ENCODE measurements at places on chromosomes 1 and 21. TPM values are rescaled to one million over a fixed set of nuclear protein-coding genes. Genes with fewer than 3 reads are reported as not detected.

- H3K27ac ChIP-seq: no peak overlapping the region
- no peaks in the 10 kb centered on the region for H3K36me3 ChIP-seq
- no peak for DNase-seq
Observed at GRCh38 chr1:4173731-4174130, 273.7 kb upstream of the C1orf174 start.

DNA sequence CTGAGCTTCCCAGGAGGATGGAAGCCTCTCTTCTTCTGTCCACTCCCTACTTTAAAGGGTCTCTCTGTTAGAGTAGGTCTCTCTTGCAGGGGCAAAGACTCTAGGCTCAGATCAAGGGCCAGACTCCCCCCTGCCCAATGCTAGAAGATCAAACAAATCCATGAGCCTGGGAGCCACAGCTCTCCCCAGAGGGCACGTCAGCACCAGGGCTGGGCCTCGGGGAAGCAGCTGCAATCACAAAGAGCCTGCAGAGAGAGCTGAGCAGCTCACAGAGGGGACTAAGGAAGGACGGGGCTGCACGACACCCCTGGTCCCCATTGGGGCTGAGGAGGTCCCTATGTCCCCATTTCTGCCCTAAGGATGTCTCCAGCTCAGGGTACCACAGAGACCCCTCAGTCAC lies 3.9 kb downstream of the CNTN2 start:
- no peak for DNase-seq
- no peak overlapping the region for H3K27ac ChIP-seq
- H3K36me3 ChIP-seq: no peaks in the 10 kb centered on the region
- H3K4me1 ChIP-seq: no peaks in the 10 kb centered on the region
- H3K4me3 ChIP-seq: no peak overlapping the region

GRCh38 chr1:221736714-221737113 lies 5.2 kb downstream of the DUSP10 start:
- no peaks in the 10 kb centered on the region for H3K27me3 ChIP-seq
- H3K27ac ChIP-seq: no peak overlapping the region
- H3K4me1 ChIP-seq: peaks cover 4% of the 10 kb centered on the region
- no peak overlapping the region for H3K4me3 ChIP-seq
- no peak for DNase-seq

GRCh38 chr1:2529784-2530512 lies at the start of gene HES5:
TSS of gene HES5 (minus strand) at chr1:2530263. CDS start at chr1:2530164, 99 bp downstream.
- H3K4me1 ChIP-seq: peaks cover 66% of the 10 kb centered on the region
- peak within 1 kb of the TSS; percentile 35 for H3K4me3 ChIP-seq
- DNase-seq: peak; percentile 69
- H3K27me3 ChIP-seq: peaks cover 80% of the 10 kb centered on the region
- H3K36me3 ChIP-seq: no peaks in the 10 kb centered on the region
- H3K27ac ChIP-seq: no peak within 1 kb of the TSS

DNA sequence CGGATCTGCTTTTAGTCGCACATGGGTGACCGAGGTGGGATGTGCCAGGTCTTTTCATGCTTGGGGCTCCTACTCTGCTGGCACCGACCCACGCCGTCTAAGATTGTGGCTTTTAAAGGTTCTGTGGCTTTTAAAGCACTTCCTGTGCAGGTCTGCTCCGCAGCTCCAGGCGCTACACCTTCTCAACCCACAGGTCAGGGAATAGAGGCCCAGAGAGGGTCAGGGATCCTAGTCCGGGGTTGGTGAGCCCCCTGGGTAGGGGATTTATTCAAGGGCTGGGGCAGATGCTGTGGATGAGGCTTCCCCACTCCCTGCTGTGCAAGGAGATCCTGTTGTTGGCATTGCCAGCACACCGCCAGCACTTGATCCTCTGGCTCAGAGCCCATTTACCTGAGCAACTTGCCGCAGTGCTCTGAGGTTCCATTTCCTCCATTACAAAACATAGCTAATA lies 212.8 kb upstream of the RAB4A start:
- H3K36me3 ChIP-seq: no peaks in the 10 kb centered on the region
- no peaks in the 10 kb centered on the region for H3K27me3 ChIP-seq
- peak; percentile 74 for DNase-seq
- H3K27ac ChIP-seq: peak overlapping the region; percentile 65
- H3K4me1 ChIP-seq: peaks cover 25% of the 10 kb centered on the region

GRCh38 chr21:43771698-43772424 lies 4.2 kb downstream of the CSTB start:
- DNase-seq: no peak
- peaks cover 23% of the 10 kb centered on the region for H3K4me1 ChIP-seq
- H3K4me3 ChIP-seq: no peak overlapping the region

DNA sequence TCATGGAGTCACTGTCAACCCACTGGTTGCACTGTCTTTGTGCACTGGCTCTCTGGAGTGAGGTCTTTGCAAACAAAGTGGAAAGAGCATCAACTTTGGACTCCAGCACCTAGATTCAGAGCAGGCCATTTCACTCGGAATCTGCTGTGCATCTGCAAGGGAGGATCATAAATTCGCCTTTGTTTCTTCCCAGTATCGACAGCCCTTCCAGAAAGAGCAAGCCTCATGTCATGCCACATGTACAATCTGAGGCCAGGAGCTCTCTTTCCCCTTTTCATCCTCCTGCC lies 853 bp upstream of the PCSK9 start:
- no peak for DNase-seq
- H3K4me1 ChIP-seq: peaks cover 13% of the 10 kb centered on the region
- peaks cover 76% of the 10 kb centered on the region for H3K27me3 ChIP-seq
- no peak overlapping the region for H3K27ac ChIP-seq

DNA sequence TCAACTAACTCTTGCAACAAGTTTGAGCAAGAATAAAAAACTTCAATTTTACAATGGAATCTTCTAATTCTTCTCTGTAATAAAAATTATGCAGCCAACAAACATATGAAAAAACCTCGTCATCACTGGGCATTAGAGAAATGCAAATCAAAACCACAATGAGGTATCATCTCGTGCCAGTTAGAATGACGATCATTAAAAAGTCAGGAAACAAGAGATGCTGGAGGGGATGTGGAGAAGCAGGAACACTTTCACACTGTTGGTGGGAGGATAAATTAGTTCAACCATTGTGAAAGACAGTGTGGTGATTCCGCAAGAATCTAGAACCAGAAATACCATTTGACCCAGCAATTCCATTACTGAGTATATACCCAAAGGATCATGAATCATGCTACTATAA lies 327.5 kb upstream of the LYPLAL1 start:
- H3K27me3 ChIP-seq: no peaks in the 10 kb centered on the region
- H3K4me1 ChIP-seq: no peaks in the 10 kb centered on the region
- H3K36me3 ChIP-seq: no peaks in the 10 kb centered on the region

GRCh38 chr21:45737485-45738166 lies 94.1 kb downstream of the PCBP3 start:
- H3K4me1 ChIP-seq: no peaks in the 10 kb centered on the region
- no peaks in the 10 kb centered on the region for H3K36me3 ChIP-seq
- H3K27me3 ChIP-seq: no peaks in the 10 kb centered on the region
- H3K4me3 ChIP-seq: no peak overlapping the region
- no peak overlapping the region for H3K27ac ChIP-seq
- no peak for DNase-seq

DNA sequence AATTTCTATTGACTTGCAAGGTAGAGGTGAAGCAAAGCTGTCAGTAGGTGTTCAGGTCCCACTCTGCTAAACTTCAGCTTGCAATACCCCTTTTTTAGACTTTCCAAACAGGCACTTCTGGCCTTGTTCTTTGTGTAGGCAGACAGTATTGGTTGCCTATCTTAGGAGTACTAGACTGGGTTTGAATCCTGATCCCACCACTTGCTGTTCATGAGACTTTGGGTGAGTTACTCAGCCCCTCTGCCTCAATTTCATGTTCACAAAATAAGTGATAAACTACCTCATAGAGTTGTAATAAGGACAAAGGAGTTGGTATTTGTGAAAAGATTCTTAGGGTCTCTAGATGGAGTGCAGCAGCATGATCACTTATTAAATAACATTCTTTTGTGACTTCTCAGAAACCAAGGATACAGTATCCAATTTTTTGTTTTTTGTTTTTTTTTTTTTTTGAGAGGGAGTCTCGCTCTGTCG lies 5.2 kb downstream of the RCC1 start:
- H3K4me1 ChIP-seq: peaks cover 35% of the 10 kb centered on the region
- H3K27ac ChIP-seq: no peak overlapping the region
- H3K36me3 ChIP-seq: peaks cover 84% of the 10 kb centered on the region
- no peak for DNase-seq
- peak overlapping the region; percentile 77 for H3K4me3 ChIP-seq
- no peaks in the 10 kb centered on the region for H3K27me3 ChIP-seq

GRCh38 chr1:109523706-109524105 lies 14.2 kb upstream of the AMIGO1 start:
- no peak for DNase-seq
- no peaks in the 10 kb centered on the region for H3K4me1 ChIP-seq
- H3K27ac ChIP-seq: no peak overlapping the region
- H3K36me3 ChIP-seq: no peaks in the 10 kb centered on the region
- H3K4me3 ChIP-seq: no peak overlapping the region
- H3K27me3 ChIP-seq: no peaks in the 10 kb centered on the region

DNA sequence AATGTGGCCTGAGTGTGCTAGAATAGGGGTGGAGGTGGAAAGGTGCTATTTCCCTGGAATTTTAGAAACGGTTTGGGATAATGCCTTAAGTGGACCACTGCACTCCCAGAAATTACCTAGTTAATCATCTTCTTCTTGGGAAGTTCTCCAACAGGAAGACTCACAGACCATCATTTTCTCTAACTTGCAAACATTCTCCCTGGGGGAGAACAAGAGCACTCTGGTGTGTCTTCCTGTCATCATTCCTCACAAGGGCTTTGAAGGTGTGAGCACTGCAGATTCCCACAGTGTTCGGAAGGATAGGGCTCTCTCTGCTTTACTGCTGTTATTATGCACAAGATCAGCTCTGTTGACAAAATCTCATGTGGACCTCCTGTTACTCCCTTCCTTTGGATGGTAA lies 54.9 kb upstream of the TSPAN2 start:
- H3K4me1 ChIP-seq: peaks cover 6% of the 10 kb centered on the region
- H3K4me3 ChIP-seq: no peak overlapping the region
- H3K27ac ChIP-seq: no peak overlapping the region
- H3K36me3 ChIP-seq: no peaks in the 10 kb centered on the region
- no peak for DNase-seq

DNA sequence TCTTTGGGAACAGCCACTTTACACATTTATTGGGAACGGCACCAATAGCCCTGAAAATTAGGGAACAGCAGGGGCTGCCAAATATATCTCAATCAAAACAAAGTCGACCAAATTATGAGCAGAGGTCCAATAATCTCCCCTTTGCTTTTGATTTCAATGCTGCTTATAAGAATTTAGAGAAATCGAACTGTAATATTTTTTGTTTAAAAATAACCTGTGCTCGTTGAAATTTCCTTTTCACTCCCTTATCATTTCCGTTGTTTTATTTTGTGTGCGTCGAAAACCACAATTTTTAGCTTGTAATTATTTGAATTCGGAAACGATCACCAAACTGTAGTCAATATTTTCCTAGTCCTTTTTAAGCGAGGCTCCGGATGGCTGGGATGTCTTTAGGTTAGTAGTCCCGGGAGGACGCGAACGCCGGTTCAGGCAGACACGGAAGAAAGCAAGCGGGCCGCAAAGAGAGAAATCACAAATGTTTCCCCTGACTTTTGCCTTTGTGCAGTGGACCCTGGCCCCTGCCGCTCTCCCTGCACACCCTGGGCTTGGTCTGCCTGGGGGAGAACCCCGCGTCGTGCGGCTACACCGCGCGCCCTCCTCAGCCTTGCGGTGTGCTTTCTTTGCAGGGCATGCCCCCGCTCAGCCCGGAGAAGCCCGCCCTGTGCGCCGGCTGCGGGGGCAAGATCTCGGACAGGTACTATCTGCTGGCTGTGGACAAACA lies 2.3 kb downstream of the LHX9 start:
- peaks cover 59% of the 10 kb centered on the region for H3K4me1 ChIP-seq
- no peaks in the 10 kb centered on the region for H3K36me3 ChIP-seq
- DNase-seq: no peak
- H3K27me3 ChIP-seq: peaks cover 28% of the 10 kb centered on the region
- H3K27ac ChIP-seq: no peak overlapping the region

DNA sequence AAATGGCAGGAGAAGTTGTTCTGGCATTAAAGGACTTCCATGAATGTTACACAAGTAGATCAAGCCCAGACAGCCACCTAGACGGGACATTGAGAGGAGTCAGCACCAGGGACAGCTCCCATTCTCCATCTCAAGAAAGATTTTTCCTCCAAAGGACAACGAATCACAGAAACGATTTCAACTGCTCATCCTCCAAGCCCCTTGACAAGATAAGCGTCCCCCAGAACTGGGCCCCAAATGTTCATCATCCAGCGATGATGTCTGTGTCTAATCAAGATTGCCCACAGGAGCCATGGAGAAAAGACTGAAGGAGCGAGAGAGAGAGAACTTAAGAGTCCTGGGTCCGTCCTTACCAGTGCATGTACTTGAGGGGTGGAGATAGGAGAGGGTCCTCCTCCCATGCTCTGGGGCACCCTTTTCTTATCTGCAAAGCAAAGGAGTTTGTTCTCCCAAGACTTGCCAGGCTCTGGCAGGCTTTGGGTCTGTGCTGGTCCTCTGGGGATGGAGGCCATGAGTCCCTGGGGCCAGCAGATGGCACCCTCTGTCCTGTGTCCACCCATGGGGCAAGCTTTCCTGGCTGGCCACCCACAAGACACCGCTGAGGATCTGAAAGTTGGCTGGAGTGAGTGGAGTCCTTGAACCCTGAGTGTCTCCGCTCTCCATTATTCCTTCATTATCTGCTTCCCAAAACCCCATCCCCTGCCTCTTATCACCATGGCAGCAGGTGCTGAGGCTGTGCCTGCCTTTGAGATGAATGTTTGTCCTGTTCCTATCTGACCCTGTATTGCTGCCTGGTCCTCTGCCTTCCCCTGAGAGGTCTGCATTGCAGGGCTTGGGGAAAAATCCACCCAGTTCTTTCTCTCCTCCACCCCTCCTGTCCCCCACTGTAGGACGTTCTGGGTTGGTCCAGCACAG lies 164.6 kb downstream of the ACTL8 start:
- H3K4me3 ChIP-seq: no peak overlapping the region
- no peaks in the 10 kb centered on the region for H3K4me1 ChIP-seq
- H3K27ac ChIP-seq: no peak overlapping the region
- H3K36me3 ChIP-seq: no peaks in the 10 kb centered on the region
- peaks cover 12% of the 10 kb centered on the region for H3K27me3 ChIP-seq
- DNase-seq: peak; percentile 26

DNA sequence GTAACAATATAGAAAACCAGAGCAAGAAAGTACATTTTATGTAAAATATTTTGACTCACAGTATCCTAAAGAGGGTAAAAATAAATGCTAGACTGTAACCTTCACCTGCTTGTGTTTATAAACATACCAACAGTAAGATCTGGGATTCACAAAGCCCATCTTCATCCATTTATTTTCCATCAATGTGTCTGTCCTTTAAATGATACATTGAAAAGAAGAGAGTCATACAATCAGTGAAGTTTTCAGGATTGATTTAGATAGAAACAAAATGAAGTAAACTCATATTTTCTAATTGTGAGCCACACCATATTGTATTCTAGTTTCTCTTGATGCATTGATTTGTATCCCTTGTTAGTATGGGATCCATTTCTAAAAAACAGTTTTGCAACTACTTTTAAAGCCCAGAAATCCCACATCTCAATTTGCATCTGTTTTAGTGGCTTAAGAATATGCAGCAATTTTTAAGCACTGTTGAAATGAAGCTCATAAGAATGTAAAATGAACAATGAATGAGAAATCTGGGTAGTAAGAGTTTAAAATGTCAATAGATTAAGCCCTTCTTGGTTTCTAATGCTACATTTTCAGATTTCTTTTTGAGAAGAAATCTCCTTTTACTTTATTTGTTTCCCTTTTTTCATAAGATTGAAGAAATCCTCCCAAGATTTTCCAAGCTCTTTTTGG lies 548.1 kb upstream of the ADGRL2 start:
- H3K27ac ChIP-seq: no peak overlapping the region
- no peak overlapping the region for H3K4me3 ChIP-seq
- no peaks in the 10 kb centered on the region for H3K36me3 ChIP-seq

Gene OR2AK2
- total RNA-seq: not detected

Gene MATN1
- total RNA-seq: not detected

Gene LRRC40
- total RNA-seq: 1.4 TPM

Gene CFHR2
- total RNA-seq: not detected

Gene OR2T2
- not detected for total RNA-seq

Gene CLDN14
- total RNA-seq: not detected

Measured in stomach (tissue), 19 donors.